ENCODE measurements at places on chromosomes 1 and 21.

DNA sequence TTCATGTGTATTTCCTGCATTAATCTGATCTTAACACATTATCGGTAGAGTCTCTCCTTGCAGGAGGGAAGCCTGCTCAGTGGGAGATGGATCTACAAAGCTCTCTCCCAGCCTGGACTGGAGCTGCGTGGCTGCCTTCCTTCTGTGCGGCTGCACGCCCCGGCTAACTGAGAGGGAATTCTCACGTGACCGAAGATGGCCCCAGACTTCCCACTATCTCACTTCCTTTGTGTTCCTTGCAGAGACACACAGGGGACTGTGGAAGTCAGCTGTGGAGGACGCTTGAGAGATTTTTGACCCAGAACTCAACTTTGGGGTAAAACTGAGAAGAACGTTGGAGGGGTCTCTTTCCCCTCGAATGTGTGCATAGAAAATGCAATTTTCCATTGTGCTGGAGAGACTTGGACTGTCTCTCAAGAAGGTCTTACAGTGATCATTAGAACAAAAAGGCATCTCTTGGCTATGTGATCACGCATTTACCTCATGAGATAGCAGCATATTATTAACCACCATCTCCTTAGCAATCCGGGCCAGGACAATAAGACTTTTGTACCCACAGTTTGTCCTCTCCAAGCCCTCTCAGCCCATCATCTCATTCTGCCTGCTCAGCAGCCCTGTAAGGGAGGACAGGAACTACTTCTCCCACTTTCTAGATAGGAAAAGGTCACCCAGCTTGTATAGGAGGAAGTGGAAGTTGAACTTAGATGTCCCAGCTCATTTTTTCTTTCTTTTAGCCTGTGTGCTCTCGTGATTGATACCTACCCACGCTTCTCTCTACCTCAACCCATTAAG lies 49.3 kb upstream of the TARBP1 start:
- DNase-seq, result no peak

DNA sequence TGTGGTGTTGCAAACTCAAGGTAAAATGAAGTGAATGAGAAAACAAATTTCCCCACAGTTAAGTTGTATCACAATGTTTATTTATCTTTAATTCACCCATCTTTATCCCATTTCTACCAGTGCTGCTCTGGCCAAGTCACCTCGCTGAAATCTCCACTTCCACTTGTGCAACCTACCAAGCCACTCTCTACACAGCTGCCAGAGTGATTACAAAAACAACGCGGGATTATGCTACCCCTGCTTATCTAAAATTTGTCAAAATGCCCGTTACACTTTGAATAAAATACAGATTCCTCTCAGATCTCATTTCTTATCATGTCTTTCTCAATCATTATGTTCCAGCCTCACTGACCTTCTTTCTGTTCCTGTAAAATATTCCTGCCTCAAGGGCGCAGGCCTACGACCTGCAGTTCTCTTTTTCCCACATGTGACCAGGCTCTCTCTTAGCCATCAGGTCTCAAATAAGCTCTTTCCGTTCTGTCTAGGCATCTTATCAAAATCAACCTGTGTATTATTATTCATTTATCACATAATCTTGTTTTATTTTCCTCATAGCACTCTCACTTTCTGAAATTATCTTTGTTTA lies 95.6 kb downstream of the NTMT2 start:
- DNase-seq, result no peak

- DNase-seq, result no peak
Observed at GRCh38 chr1:7407544-7407895, 363.6 kb upstream of the VAMP3 start.

DNA sequence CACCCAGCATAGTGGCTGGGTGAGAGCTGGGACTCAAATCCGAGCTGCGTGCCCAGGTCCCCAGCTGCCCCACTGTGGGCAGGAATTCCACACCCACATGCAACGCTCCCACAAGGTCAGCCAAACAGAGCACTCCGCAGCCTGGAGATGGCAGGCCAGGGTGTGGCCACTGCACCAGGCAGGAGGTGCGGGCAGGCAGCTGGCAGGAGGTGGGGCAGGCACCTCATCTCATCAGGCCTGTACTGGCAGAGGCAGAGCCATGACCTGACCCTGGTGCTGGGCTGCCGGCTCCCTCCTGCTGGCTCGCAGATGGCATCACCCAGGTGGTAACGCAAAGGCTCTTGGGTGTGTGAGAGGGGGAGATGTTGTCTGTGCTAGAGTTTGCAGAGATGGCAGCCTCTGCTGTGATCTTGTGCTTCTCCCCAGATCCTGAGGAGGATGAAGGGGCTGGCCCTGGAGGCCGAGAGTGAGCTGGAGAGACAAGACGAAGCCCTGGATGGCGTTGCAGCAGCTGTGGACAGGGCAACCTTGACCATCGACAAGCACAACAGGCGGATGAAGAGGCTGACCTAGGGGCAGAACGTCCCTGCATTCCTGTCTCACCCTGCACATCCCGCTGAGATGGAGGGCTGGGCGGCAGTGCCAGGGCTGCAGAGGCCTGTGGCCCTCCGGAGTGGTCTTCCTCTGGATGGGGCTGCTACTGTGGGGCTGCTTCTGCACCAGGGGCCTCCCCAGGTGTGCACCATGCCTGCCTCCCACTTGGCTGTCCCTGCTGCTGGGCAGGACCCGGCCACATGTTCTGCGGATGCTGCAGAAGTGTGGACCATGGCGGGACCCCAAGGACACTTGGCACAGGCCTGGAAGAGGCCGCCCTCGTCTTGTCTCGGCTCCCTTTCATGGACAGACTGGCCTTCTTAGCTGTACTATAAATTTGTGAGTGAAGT lies 35.1 kb upstream of the PRSS38 start:
- no peak for DNase-seq

- DNase-seq, result no peak
Observed at GRCh38 chr21:19440792-19441655, 1037.4 kb upstream of the TMPRSS15 start.

DNA sequence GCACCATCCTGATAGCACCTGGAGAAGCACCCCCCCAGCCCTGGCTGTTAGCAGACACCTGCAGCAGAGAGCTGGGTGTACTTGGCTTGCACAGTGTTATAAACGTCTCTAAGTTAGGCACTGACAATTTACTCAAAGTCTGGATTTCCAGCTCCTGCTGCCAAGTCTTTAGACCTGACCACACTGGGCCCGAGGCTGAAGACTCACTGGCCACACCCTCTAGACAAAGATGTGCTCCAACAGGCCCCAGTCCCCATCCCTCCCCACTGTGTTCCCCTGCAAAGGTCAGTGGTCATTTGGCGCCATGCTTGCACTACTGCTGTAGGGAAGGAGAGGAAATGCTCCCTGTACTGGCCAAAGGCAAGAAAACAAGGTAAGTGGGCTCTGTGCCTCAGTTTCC lies 31.1 kb downstream of the PADI6 start:
- DNase-seq, result no peak

DNA sequence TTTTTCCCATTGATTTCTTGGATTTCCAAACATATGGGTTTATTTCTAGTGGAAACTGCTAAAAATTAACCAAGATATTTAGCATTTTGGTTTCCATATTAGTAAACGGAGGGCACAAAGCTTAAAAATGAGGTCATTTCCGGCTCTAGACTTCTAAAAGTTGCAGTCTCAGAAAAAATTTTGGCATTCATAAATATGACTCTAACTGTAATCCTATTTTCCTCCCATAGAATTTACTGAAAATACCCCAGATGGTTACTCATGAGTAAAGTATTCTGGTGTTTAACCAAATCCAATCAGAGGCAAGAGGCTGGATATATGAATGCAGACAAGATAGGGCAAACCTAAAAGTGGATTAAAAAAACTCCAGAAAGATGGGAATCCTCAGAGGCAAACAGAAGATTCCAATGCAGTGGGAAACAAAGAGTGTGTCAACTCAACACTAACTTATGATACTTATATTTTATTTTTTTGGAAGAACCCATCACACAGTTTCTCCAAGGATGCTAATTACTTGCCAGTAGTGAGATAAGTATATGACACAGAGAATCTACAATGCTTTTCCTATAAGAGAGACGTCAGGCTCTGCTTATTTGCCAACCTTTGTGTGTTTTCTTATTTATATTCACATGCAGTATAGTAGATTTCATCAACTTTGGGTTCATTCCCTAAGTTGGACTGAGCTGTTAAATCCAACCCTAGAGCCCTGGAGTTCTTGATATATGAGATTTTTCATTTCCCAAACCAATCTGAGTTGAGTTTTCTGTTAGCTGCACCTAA lies 90.1 kb upstream of the BCL10 start:
- no peak for DNase-seq

DNA sequence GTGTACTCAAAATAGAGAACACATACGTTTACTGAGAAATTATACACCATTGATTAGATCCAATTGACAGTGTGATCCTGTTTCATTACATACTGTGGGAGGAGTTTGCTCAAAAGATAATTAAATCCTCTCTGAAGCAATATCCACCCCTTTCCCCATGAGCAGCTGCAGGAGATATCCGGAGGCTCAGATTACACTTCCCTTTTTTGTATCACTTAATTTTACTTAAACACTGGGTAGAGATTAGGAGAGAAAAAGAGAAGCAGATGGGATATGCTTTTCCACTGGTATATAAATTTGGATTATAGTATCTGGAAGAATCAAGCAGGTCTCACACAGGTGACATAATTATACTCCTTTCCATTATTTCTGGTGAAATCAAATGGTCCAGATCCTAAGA lies 333.3 kb upstream of the ZRANB2 start:
- no peak for DNase-seq

- DNase-seq, result no peak
Observed at GRCh38 chr1:206472454-206472853, 2.2 kb downstream of the IKBKE start.

DNA sequence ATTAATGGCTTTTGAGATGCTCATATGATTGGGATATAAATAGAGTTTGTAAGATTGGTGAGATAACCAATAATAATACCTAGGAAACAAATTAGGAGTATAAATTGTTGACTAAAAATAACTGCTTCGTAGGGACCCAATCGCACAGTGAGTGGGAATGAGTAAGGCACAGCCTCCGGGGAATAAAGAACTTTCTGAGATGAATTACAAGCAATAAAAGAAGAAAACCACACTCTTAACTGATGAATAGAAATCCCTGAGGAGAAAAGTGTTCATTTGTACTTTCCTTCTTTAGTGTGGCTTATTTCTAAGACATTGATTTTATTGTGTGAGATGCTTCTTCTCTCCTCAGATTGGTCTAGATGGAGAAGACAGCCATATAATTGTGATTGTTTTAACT lies 443.4 kb upstream of the PRMT6 start:
- no peak for DNase-seq

DNA sequence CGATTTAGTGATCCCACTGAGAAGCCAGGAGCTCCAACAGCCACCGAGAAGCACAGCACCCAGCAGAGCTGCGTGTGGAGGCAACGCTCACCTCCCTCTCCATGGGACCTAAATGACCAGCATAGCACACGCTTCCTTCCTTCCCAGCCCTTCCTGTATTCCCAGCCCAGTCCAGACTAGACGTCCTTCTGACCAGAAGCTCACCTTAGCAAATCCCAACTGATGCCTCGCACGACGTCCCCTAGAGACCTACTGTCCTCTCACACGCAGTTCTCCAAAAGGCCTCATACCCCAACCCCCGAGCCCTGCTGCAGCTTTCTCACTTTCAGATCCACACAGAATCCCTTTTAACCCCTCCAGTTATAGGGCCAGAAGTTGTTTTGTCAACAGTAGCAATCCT lies 132.4 kb downstream of the SLC45A1 start:
- DNase-seq, result no peak

- DNase-seq, result peak; percentile 43
Observed at GRCh38 chr1:210328746-210329503, at the start of gene HHAT. HHAT (plus strand) TSS chr1:210328902; CDS start chr1:210348976, 20,074 bp downstream.

- DNase-seq, result no peak
Observed at GRCh38 chr1:182441719-182442118, 8.2 kb upstream of the RGSL1 start.

DNA sequence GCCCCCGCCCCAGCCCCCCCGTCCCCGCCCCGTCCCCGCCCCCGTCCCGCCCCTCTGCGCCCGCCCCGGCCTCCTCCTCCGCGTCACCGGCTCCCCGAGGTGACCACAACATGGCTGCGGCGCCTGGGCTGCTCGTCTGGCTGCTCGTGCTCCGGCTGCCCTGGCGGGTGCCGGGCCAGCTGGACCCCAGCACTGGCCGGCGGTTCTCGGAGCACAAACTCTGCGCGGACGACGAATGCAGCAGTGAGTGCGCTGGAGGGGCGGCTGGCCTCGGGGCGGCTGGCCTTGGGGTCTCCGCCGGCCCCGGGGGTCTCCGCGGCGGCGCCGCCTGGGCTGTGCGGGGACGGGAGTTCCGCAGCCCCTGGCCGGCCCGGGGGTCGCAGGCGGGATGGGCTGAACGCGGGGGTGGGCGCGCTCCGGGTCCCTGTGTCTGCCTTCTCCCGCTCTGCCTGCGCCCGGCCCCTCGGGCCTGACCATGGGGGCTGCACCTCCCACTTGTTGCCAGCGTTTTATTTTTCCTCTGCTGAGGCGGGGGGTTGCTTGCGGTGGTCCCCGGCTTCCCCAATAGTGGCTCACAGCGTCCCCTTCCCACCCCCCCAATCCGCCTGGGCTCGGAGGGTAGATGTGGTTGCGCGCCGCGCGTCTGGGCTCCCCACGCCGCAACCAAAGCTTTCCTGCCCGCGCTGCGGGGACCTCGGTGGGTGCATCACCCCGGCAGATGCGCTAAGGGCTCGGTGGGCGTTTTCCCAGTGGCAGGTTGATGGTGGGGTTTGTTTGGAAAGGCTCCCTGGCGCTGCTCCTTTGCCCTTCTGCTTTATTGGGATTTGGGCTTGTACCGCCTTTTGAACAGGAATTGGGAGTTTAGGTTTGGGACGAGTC lies at the start of gene MIA3:
TSS of gene MIA3 (plus strand) at position 97 of the 879 bp plus-strand sequence. CDS start at position 111, 14 bp downstream.
- no peak for DNase-seq

DNA sequence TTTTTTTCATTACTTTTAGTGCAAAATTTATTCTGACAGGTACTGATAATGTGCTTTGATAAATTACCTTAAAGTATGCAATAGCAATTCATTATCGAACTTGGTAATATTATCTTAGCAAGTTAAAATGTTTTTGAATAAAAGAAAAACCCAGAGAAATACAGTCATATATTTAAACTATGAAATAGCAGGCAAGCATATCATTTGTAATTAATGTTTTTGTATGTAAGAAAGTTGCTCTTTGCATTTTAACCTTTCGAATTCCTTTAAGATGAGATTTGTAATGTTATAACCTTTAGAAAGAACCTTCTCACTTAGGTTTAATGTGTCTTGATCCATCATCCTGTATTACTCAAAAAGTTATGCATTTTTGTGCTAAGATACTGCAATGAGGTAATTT lies 585.6 kb downstream of the PTBP2 start:
- DNase-seq, result no peak

DNA sequence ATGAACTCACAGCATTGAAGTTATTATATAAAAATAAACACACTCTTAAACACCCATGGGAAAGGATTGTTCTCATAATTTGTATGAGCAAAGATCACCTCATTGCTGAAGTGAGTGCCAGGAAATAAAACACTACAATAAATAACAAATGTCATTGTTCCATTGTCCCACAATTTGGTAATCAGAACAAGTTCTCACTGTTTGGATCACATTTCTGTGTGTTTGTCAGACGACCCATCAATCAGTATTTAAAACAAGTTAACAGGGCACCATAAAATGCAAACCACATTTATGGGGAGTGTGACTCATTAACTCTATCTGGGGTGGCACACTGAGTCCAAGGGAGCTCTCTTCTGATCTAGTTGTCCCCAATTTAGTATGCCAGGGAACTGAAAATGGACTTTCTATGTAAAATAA lies 124.5 kb downstream of the PTPRC start:
- DNase-seq, result no peak

Measured in stimulated activated CD8-positive, alpha-beta memory T cell treated with anti-CD3 and anti-CD28 coated beads, Interleukin-7, amount 100 ng/mL, for 48 hours (primary cell).